ENCODE measurements at places on chromosomes 5 and 9.

DNA sequence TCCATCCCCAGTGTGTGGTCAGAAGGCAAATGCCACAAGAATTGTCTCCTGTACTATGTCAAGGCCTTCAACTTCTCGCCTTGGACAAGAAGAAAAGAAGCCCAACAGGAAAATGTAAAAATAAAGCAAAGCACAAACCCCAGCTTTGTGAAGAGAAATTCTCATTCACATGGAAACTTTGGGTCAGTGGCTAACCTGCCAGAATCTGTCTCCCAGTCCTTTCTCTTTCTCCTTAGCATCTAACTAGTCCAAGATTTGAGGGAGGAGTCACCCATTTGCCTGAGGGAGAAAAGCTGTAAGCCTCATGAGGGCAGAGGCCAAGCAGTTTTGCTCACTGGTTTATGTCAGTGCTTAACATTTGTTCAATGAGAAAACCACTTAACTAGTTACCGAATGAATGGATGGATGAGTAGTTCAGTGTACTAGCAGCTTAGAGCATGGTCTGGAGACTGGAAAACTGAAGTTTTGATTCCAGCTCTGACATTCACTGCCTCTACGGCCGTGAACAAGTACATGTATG, 36.0 kb downstream of the ADAM19 start:
- no peak for DNase-seq

DNA sequence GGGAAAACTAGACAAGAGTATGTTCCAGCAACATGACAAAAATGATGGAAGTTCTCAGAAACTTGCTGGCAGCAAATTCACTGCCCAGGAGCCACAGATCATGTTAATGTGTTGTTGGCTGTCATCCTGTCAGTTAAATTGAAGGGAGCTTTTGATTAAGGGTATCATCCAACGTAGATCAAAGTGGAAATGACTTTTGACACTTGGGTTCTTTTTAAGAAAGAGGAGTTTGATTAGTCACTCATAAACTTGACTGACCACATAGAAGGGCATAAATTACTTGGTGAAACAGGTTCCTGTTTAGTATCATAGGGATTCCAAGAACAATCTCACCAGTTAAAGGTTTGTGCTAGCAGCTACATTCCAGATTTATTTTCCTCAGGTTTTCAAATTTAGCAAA, 288.7 kb downstream of the CSNK1G3 start:
- DNase-seq: no peak

DNA sequence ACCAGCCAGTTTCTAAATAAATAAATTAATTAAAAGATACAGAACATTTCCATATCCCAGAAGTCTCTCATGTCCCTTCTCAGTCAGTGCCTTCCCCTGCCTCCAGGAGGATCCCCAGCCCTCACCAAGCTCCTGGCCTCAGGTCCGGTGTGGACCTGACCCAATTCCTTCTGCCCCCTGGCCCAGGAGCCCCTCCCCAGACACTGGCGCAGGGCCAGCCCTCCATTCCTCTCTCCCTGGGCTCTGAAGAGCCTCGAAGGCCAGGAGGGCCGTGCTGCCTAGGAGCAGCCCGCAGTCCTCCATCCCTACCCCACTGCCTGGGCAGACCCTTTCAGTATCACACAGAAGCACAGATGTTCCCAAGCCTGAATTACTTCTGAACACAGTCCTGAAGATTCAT, 61.8 kb upstream of the BARHL1 start:
- DNase-seq: no peak

GRCh38 chr9:73179589-73179988, 27.9 kb downstream of the ANXA1 start:
- DNase-seq: no peak

DNA sequence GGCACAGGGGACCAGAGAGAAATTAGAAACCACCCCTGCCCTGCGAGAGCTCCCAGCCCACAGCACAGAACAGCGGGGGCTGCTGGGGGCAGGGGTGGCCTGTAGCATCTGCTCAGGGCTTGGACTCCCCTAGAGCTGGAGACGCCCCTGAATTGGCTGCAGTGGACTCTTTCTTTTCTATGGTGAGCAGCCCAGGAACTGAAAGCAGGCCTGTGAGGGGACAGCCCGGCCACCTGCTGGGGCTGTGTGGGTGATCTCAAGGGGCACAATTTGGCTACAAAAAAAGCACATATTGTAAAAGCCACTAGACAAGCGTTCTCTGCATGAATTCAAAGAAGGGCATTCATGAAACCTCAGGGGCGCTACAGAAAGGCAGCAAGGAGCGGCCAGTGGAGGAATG, 57.5 kb upstream of the ICE1 start:
- DNase-seq: no peak

DNA sequence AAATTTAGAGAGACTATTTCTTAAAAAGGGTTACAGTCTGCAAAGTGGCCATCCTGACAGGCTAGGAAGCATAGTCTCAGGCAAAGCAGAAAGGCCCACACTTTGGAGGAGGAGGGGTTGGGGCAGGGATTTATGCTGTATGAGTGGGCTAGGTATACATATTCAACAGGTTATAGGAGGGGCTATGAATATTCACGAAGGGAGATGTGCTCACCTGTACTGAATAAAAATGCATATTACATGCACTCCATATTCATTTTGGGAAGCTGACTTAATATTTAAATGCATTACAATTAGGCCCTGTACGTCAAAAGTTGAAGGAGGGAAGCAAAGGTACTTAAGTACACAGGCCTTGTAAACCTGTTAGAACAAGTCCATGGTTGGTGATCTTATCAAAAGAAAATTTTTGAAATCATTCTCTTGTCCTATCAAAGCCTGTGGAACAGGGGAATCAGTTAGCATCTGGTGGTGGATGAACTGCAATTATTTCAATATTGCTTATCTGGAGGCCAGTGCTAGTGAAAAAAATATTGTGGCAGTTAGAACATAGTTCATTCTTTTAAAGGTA, 1.6 kb downstream of the CENPP start:
- no peak for DNase-seq

- DNase-seq: peak; percentile 76
Measured at GRCh38 chr5:135887447-135887864, 8.2 kb downstream of the IL9 start.

GRCh38 chr9:97109194-97109811, 70.4 kb upstream of the CTSV start:
- DNase-seq: peak; percentile 55

DNA sequence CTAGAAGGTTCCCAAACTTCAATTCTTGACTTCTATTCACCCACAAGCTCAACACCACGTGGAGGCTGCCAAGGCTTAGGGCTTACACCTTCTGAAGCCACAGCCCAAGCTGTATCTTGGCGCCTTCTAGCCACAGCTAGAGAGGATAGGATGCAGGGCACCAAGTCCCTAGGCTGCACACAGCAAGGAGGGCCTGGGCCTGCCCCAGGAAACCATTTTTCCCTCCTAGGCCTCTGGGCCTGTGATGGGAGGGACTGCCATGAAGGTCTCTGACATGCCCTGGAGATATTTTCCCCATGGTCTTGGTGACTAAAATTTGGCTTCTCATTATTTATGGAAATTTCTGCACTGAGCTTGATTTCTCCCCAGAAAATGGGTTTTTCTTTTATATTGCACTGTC, 112.5 kb downstream of the CPLANE1 start:
- DNase-seq: no peak

GRCh38 chr5:33688066-33688465, 203.7 kb downstream of the ADAMTS12 start:
- no peak for DNase-seq

- DNase-seq: no peak
Measured at GRCh38 chr9:133981958-133982681, 10.0 kb downstream of the VAV2 start.

DNA sequence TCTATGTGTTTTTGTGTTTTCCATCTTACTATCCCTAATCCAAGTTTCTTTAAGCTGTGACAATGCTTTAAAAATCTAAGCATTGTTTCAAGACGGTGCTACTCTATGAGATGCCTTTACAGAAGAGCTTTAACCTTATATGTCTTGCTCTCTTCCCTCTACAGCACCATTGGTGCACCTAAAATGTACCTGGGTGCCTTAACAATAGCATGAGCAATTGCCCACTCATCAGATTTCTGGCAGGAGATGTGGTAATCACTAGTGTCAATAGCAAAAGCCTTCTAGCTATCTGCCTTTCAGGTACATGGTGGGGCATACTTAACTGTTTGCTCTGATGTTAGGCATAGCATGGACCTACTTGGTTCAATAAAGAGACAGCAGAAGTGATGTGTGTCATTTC, 222.3 kb upstream of the KIF2A start:
- DNase-seq: no peak

DNA sequence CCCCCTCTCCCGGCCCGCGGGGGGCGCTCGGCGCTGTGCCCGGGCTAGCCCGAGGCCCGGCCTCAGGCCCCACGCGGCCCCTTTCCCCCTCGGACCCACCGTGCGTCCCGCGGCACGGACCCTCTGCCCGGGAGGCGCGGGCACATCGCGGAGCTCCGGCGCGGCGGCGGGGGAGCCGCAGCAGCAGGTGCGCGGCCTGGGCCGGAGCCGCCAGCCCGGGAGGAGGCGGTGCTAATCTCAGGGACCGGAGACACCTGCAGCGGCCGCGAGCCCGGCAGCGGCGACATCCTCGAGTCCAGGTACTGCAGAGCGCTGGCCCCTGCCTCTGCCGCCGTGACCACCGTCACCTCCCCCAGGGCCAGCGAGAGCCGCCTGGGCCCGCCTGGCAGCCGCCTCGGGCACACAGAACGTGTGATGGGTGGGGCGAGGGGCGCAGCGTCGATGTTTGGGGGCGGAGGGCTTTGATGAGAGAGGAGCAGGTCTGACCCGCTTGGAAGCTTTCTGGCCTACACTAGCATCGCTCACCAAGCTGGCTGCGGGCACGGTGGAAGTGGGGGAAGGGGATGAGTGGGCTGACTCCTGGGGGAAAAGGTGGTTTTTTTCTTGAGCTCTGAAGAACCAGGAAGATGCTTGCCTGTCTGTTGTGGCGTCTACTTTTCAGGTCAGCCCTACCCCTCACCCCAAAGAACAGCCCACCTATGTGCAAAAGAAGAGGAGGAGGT, 524 bp downstream of the CYFIP2 start:
- DNase-seq: peak; percentile 70

- DNase-seq: no peak
Measured at GRCh38 chr5:58346041-58346440, 113.8 kb downstream of the PLK2 start.

DNA sequence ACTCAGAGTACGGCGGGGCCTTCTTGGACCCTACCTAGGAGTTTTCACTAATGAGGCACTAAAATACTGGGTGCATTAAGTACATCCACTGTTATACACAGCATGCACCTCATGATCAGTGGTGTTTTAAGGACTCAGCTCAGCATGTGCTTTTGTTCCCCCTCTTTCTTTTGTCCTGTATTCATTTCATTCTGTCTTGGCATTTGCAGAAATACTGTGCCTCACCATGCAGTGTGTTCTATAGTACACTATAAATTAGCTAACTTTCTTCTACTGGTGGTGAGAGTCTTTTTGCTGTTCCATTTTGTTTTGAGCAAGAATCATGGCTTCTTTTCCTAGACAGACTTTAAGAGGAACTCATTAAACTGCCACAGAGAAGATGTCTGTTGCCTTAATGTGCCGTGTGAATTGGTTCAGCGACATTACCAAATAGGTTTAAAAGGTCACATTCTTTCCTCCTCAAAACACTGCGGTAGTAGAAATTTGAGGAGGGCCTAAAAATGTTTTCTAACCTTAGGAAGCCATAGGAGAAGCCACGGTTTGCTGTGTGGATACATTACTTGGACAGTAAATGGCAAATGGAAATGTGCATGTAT, 276.6 kb downstream of the MAST4 start:
- no peak for DNase-seq

- no peak for DNase-seq
Measured at GRCh38 chr9:101307051-101307450, 77.8 kb downstream of the BAAT start.

DNA sequence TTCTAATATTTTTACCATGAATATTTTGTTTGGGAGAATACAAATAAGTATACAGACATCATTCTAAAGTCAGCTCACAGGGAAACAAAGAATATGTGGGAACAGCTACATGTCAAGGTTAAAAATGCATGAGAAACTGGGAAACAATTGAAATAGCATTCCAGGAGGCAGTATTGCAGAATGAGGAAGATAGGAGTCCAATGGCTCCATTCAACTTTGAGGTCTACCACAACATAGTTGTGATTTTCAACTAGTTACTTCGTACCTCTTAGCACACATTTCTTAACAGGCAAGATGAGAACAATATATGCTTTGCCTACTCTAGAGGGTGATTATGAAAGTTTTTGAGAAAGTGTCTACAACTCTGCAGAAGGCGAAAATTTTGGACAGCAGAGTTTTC, 35.2 kb upstream of the CAST start:
- DNase-seq: no peak

DNA sequence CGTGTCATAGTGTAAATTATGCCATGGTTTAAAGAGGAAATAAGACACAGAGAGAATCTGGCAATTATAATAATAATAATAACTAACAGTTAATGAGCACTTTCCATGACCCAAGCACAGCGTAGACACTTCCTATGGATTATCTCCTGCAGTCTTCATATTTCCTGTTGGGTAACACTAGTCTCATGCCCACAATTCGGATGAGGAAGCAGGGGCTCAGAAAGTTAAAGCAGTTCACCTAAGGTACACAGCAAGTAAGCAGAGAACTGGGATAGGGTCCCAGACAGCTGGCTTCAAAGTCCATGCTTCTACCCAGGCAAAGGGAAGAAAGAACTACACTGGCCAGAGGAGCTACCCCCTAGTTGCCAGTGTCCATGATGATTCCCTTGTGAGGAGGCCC, 27.9 kb upstream of the TGFBI start:
- no peak for DNase-seq

GRCh38 chr5:78345485-78345884, 14.9 kb upstream of the SCAMP1 start:
- no peak for DNase-seq

DNA sequence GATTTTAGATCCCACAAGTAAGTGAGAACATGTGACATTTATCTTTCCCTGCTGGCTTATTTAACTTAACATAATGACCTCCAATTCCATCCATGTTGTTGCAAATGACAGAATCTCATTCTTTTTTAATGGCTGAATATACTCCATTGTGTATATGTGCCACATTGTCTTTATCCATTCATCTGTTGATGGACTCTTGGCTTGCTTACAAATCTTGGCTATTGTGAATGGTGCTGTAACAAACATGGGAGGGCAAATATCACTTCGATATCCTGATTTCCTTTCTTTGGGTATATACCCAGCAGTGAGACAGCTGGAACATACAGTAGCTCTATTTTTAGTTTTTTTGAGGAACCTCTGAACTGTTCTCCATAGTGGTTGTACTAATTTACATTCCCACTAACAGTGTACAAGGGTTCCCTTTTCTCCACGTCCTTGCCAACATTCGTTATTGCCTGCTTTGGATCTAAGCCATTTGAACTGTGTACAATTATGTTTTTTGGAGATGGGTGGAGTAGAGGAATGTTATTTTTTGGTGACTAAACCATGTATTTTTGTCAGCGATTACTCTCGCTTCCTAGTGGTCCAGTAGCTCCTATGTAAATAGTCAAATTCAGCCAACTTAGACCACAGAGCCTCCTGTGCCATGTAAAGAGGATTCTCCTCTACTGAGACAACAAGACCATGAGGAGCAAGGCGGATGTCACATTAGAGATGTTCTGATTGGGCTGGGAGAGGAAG, 60.6 kb downstream of the TNFSF15 start:
- DNase-seq: no peak
